AG09309 (cell line): ENCODE measurements at places on chromosomes 3 and 15.

- DNase-seq: peak; percentile 40
These were observed 188.6 kb upstream of the TBL1XR1 start for GRCh38 chr3:177385831-177386301.

- DNase-seq: no peak
These were observed 10.9 kb upstream of the SEC61A1 start for GRCh38 chr3:128041344-128041743.

GRCh38 chr3:10205451-10206165 is 40.9 kb downstream of the IRAK2 start:
- no peak for DNase-seq

GRCh38 chr3:99532246-99532645 is 106.1 kb upstream of the COL8A1 start:
- peak; percentile 62 for DNase-seq

- DNase-seq: no peak
These were observed 50.3 kb upstream of the CHRNB4 start for GRCh38 chr15:78691167-78691850.

DNA sequence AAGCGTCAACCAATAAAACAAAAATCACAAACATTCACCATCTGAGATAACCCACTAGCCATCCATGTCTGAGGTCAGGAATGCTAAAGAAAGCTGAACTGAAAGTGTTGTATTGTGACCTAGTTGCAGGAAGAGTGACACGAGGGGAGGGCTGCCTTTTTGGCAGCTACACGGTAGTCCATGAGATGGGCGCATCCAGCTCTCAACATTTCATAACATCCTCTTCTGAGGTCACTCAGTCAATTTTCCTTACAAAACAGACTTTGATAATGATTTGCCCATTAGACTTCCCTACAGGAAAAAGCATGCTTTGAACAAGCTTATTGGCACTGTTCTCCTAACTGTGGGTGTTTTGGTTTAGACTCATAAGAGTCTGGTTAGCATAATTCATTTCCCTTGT is 15.4 kb upstream of the SHF start:
- no peak for DNase-seq

DNA sequence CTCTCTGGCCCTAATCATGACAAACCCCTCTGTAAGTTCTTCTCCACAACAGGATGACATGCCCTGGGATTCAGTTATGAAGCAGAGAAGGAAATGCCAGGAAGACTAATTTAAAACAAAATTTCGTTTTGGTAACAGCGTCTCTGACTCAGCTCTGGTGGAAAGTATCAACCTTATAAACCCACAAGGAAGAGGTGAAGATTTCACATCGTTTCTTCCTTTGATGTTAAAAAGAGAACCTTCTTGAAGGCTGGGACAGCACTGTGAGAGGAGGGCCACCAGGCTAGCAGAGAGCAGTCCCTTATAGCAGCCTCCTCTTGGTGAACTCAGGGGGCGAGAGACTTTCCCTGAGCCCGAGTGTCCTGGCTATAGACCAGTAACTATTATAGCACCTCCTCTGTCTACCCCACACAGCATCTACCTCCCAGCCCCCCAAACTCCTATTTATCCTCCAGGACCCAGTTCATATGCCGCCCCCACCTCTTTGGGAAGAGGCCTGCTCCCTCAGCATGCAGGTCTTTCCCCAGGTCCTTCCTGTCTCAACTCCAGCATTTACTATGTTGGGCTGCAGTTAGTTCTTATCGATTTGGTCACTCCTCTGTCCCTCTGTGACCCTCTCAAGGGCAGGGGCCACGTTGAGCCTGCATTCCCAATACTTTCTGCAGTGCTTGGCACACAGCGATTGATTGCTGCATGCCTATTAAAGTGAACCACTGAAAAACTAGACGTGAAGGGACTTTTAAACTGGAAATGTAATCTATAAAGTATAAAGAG is 321.5 kb upstream of the ICE2 start:
- DNase-seq: no peak

DNA sequence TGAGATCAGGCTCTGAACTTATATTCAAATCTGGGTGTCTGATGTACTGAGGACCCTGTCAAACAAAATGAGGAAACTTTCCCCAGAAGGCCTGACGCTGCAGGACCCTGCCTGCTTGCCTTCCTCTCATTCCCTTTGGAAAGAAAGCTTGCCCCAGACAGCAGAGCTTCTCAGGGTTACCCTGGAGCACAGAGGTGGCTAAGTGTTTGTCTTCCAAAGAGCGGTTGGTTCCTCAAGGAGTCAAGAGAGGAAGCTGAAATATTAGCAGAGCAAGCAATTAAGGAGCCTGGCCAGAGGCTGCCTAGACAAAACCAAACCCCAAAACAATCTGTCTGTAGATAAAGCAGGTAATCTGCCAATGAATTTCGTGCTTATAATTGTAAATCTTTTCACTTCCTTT is 175.3 kb downstream of the NR1D2 start:
- DNase-seq: no peak

DNA sequence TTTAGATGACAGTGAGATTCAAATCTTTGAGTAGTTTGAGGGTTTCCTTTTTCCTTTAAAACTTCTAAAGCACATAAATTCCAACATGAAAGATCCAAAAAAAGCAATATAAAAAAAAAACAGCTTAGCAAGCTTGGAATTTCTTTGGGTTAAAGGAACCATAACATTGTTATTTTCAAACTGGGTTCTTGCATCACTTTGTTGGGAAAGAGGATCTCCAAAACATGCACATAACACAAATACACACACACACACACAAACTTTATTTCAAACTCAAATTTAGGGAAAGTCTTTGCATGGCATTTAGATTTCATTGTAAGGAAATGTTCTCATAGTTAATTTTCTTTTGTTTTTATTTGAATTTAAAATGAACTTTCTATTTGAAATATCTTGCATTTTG is 79.2 kb upstream of the COL8A1 start:
- DNase-seq: no peak

DNA sequence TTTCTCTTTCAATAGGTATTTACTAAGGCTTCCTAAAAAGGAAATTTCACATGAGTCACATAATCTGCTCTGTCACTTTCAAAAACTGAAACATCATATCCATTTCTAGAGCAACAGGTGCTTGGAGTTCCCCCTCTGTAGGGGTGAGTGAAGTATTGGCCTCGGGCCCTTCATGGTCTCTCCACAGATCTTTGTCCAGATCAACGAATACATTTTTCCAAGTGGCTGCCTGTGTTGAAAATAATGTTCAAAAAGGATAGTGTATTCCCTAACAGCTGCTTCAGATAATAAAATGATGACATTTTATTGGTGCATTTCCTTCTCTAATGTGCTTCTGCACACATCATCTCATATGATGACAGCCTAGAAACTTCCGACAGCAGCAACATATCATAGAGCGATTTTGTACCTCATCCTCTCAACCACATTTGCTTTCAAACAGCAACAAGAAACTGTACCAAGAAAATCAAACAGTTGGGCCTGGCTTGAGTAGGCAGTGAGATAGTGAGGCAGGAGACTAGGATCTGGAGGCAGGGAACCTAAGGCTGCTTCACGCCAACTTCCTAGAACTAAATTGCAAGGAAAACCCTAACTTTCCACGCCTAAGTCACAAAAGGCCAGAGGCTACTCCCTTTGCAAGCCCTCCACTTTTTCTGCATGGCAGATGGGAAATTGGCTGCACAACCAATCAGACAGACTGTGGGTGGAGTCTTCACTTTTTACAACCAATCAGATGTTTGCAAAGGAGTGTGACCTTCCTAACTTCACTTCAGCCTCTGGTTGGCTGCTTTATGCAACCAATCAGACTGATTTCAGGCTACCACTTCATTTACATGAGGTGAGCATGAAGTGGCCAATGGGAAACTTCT is 340.2 kb downstream of the LRRC3B start:
- no peak for DNase-seq

- peak; percentile 98 for DNase-seq
These were observed 10.0 kb upstream of the MBNL1 start for GRCh38 chr3:152258448-152259393.

DNA sequence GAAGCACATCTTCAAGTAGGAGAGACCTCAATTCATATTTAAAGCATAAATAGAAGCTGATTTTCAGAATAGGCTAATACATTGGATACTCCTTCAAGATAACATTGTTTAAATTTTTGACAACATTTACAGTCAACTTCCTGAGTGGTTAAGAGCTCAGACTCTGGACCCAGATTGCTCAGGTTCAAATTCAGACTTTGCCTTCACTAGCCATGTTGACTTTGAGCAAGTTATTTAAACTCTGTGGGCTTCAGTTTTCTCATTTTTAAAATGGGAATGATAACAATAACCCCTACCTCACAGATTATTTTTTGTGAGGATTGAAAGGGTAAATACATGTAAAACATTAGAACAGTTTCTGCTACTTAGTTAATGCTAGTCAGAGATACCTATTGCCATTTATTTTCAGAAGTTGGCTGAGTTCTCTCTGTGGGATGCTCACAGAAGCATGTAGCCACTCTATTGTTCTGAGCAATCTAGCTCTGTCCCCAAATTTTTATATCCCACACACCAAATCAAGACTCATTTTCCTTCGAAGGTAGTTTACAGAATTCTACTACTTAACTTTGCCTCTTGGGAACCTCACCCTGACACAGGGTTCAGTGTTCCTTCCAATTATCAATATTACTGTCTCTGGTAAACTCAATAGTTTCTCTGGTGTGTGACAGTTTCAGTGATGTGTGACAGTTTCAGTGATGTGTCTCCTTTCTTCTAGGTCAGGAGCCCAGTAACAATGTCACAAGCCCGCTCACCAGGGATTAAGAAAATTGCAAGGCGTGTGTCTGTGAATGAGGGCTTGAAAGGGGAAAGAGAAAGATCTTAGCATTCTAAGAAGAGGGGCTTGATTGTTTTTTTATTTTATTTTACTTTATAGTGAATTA is 79.4 kb upstream of the OSTN start:
- no peak for DNase-seq

GRCh38 chr3:52171514-52172261 is 17.5 kb upstream of the POC1A start:
- DNase-seq: peak; percentile 59

GRCh38 chr3:53775834-53776251 is 70.4 kb downstream of the CHDH start:
- DNase-seq: no peak

DNA sequence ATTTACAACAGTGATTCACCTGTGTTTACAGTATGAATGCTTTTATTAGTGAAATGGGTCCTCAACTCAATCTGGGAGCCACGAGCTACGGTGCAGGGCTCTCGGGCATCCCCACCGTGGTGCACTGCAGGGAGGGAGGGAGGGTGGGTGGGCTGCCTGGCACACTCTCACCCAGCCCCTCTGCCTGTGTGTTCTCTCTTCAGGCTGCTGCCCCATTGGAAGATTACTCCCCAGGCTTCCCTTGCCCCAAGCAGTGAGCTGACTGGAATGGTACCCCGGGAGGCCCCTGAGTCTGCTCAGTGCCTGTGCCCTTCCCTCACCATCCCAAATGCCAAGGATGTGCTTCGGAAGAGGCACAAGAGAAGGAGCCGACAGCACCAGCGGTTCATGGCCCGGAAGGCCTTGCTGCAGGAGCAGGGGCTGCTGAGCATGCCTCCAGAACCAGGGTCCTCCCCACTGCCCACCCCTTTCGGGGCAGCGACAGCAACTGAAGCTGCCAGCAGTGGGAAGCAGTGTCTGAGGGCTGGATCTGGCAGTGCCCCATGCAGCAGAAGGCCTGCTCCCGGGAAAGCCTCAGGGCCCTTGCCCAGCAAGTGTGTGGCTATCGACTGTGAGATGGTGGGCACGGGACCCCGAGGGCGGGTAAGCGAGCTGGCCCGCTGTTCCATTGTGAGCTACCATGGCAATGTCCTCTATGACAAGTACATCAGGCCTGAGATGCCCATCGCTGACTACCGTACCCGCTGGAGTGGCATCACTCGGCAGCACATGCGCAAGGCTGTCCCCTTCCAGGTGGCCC is 5.0 kb downstream of the AEN start:
- DNase-seq: no peak

GRCh38 chr3:12986031-12986430 is 87.2 kb downstream of the IQSEC1 start:
- no peak for DNase-seq

- no peak for DNase-seq
These were observed 151.9 kb upstream of the MCTP2 start for GRCh38 chr15:94079459-94079858.

DNA sequence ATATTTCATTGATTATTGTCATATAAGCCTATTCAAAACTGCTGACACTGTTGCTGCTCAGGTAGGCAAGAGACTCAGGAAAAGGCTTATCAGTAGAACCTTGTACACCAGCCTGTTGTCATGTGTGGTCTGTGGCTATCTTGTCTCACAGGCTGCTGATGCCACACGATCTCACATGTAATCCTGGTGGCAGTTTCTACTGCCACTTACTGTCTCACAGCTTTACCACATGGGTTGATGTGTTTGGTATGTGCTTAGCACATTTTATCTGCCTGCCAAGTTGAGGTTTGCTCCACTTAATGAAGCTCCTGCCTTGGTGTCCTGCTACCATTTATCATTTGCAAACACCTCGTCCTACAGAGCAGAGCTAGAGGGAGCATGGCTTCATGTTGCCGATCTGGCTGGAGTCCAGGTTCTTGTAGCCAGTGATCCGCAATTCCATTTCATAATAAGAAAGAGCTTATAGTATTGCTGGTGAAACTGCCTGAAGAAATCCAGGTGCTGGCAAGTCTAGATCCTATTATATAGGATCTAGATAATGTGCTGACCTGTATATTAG is 637.9 kb downstream of the NLGN1 start:
- DNase-seq: no peak

DNA sequence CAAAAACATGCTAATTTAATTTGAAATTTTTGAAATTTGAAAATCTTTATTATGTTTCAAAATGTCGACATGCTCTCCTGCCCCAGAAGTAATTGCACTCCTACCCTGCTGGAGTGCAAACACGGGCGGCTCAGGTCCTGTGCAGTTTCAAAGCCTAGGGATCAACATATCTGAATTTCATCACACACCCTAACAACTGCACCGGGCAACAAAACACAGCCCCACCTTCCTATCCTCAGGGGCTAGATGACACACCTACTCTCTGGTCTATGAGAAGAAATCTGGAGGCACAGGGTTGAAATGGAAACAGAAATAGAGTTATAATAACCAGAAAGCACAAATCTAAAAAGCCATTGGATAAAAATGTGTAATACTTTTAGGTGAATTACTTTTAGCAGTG is 61.4 kb downstream of the BFSP2 start:
- DNase-seq: no peak

GRCh38 chr3:177905173-177906125 is 630.8 kb upstream of the KCNMB2 start:
- DNase-seq: peak; percentile 74
